ENCODE measurements at places on chromosomes 11 and 22.
A peak's percentile ranks its signal among the peaks of the same experiment; 100 is the strongest.

GRCh38 chr11:94581926-94582325, 14.8 kb downstream of the PIWIL4 start:
- no peak for DNase-seq

DNA sequence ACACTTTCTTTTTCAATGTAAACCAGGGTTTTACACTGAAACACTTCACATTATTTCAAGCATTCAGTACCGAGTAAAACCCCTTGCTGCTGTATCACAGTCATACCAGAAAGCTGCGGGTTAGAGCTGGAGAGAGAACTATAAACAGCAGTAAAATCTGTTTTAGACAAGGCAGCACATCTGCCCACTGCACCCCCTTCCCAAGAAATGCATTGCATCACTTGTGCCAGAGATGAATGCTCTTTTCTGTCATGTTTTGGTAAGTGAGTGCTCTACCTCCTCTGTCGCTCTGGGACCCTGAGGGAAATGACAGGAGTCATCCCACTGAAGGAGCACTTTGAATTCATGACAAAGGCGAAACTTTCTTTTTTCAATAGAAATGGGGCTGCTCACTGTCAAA, 107.2 kb downstream of the MAML2 start:
- DNase-seq = peak; percentile 35

DNA sequence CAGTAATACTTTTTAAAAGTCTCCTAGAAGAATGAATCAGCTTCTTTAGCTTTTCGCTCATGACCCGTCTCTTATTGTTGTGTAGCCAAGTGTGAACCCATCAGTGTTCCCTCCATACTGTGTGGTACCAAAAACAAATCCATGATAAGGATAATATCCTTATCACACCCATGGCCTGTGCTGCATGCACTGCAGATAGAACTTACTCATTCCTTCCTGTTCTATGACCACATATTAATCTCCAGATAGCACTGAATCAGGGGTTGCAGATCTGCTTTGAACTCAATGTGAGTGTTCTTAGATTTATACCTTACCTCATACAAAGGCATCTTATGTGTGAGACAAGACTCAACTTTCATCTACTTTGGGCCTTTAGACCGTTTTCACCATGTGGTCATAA, 373.4 kb downstream of the JRKL start:
- peak; percentile 22 for DNase-seq

GRCh38 chr11:7971846-7972245, 6.6 kb upstream of the NLRP10 start:
- no peak for DNase-seq

DNA sequence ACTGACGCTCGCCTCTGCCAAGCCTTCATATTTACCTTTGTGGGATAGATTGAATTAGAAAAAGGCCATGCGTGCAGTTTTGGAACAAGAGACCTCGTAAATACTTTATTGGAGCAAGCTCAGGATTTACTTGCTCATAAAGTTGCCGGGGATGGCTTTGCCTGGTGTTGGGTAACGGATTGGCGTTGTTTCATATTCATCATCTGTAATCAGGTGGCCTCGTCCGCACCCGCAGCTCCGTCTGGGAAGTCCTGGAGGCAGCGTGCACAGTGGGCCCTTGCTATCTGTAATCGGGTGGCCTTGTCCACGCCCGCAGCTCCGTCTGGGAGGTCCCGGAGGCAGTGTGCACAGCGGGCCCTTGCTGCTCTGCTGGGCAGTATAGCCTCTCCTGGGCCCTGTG, 1209.3 kb downstream of the BRD1 start:
- no peak for DNase-seq

- no peak for DNase-seq
Measured at GRCh38 chr11:11146830-11147229, 206.2 kb downstream of the CSNK2A3 start.

Data from OCI-M1 (cell line).